ENCODE measurements at places on chromosomes 2 and 18.
A peak's percentile ranks its signal among the peaks of the same experiment; 100 is the strongest.

GRCh38 chr2:52222128-52222527 is 1190.2 kb upstream of the NRXN1 start:
- no peak for DNase-seq

DNA sequence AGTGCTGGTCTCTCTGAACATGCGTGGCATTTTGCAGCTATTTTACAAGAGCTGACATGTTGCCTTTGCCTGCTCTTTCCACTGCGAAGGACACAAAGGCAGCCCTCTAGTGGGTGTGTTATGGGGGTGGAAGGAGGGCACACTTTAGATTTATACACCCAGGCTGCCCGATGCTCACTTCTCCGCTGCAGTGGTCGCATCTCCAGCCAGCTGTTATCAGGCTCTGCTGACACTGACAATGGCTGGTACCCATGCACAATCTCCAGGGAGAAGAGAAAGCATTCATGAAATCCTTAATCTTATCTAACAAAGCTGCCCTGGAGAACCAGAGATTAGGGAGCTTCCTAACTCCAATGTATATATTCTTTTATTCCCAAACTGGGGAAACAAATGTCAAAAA is 113.5 kb downstream of the EPHA4 start:
- DNase-seq: no peak

- DNase-seq: no peak
Measured at GRCh38 chr18:44715245-44715644, 34.6 kb downstream of the SETBP1 start.

GRCh38 chr2:42567806-42568400 is 529 bp upstream of the MTA3 start:
- peak; percentile 42 for DNase-seq

DNA sequence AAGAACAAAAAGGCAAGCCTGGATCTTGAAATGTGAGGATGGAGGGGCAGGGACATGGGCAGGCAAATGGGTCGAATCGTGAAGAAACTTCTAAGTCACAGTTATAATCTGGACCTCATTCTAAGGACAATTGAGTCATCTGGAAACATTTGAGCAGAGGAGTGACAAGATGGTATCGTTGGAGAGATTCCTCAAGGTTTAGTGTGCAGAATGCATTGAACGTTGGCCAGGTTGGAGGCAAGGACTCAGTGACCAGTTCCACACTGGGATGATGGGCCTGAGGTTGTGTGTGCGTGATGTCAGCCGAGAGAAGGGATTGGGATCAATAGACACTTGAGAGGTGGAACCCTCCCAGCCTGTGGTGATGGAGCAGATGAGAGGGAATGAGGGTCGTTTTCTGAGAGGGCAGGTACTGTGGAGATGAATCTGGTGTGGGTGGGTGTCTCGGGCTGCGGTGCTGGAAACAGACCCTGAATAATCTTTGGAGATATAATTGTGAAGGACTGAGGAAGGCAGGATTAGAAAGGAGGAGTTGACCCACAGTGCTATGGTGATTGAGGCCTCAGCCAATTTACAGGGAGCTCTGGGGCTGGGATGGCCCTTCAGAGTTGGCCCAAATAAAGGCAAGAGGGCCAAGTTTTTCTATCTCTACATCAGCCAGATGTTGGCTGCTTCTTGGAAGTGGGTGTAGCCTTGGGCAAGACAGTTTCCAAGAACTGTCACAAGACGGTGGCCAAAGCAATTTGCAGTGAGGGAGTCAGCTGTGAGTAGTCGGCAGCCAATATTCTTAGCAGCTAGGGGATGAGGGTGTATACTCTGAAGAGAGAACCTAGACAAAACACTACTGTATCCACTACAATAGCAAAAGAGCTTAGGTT is 5.8 kb upstream of the ZNF532 start:
- DNase-seq: no peak
